Pons (tissue), 1 donor: ENCODE measurements at places on chromosomes 12 and 14.

GRCh38 chr12:87311206-87311605 is 718.0 kb downstream of the C12orf50 start:
- peak; percentile 15 for DNase-seq

GRCh38 chr12:124537525-124538193 is 29.8 kb downstream of the NCOR2 start:
- peak; percentile 86 for DNase-seq

DNA sequence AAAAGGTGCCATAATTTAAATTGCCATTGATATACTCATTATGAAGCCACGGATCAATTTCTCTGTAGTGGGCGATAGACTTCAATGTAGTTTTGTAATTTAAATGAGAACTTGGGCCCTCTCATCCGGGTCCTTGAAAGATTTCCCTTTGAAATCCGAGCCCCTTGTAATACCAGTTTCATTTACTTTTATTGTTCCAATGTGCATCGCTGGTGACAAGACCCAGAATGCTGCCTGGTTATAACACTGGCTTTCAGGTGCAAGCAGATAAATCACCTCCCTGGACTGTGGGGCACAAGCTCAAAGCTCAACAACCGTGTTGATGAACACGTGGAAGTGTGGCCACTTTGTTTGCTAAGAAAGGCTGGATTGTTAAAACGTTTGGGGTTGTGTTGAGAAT is 68.9 kb upstream of the FZD10 start:
- DNase-seq: no peak

GRCh38 chr14:47596232-47596631 is 79.2 kb downstream of the MDGA2 start:
- DNase-seq: no peak

GRCh38 chr12:106297681-106298080 is 4.9 kb upstream of the TCP11L2 start:
- DNase-seq: no peak

DNA sequence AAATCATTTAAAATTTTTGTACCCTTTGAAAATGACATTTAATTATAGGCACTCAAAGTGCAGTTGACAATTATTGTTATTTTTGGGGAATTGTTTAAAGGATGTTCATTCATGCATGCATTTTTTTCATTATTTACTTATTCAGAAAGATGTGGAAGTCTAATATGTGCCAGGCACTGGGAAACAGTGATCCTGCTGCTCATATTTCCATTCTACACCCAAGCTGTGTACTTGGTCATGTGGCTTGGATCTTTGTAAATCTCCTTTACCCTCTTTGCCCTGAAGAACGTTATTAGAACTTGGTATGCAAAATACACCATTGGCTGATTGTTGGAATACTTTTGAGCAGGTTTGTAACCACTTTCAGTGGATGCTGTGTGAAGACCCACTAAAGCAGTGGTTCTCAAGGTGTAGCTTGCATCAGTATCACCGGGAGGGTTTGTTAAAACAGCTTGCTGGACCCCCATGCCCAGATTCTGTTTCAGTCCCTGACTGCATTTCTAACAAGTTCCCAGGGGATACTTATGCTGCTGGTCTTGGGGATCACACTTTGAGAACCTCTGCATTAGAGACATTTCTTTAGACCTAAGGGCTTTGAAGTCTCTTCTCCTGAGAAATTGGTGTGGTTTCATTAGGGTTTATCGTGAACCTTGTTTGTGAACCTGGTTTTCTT is 47.5 kb downstream of the PRKCH start:
- DNase-seq: no peak

GRCh38 chr12:6074979-6075585 is 49.4 kb downstream of the VWF start:
- DNase-seq: no peak

DNA sequence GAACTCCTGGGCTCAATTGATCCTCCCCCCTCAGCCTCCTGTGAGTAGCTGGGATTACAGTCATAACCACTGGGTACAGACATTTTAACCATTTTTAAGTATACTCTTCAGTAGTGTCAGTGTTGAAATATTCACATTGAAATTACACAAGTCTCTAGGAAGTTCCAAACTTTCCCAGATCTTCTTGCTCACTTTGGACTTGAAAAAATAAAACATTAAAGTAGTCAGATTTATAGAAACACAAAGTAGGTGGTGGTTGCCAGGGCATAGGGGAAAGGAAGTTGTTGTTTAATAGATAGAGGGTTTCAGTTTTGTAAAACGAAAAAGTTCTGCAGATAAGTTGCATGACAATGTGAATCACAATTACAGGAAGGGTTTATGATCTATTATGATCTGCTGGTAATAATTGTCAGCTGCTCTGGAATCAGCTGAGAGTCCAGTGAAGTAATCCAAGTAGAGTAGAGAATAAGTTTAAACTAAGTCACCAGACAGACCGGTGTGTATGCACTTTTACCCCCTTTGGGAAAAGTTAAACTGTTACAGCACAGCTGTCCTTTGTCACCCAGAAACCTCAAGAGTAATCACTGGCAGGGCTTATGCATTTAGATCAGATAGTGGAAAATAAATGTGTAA is 27.4 kb downstream of the PCNX1 start:
- no peak for DNase-seq

GRCh38 chr14:33285902-33286700 is 347.4 kb downstream of the NPAS3 start:
- peak; percentile 22 for DNase-seq

DNA sequence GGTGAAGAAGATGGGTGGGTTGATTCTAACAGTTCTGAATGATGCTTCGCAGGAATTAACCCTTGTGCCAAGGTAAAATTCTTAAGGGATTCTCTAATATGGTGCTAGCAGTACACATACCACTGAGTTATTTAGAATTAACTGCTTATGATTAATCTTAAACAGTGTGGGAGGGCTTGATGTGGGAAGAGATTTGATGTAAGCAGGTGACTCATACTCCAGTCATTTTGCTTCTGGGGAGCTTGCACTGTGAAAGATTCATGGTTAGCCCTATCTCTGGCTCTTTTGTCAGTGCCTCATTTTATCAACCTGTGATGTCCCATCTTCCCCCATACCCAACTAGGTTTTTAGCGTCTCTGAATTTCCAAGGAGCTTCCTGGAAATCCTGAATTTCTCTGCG is 83.8 kb downstream of the NRXN3 start:
- DNase-seq: no peak

GRCh38 chr12:102300824-102301461 is 103.3 kb upstream of the PMCH start:
- no peak for DNase-seq

GRCh38 chr14:103343164-103343879 is 9.3 kb downstream of the EIF5 start:
- no peak for DNase-seq

DNA sequence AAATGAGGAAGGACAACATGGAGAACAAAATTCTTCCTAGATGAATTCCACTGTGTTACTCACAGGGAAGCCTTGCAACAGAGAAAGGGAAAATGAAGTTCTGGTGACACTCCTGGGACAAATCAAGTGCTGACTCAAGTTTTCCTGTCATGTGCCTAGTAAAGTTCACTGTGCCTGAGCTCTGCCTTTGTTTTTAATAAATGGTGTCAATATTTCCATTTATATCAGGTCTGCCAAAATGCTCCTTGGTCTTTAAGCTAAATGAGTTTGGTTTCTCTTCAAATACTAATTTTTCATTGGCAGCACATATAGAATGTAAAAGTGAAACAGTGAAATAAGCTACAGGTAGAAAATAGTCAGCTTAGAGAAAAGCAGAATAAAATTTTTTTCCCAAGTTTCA is 33.0 kb downstream of the HIGD1C start:
- peak; percentile 59 for DNase-seq

DNA sequence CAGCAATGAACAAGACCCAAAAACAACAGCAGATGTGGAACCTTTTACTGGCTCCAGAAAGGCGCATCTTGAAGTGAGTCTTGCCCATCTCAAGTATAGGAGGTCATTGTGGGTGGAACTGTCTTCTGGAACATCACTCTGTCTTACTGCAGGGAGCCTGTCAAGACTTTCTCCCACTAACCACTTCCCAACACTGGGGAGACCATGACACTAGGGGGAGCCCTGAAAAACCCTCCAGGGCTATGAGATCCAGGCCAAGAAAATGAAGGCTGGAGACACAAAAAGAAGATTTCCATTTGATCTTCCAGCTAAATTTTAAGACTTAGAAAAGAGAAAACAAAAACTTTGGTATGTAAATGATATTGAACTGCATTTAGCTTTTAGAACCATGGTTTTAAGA is 13.5 kb upstream of the ATG14 start:
- DNase-seq: no peak

DNA sequence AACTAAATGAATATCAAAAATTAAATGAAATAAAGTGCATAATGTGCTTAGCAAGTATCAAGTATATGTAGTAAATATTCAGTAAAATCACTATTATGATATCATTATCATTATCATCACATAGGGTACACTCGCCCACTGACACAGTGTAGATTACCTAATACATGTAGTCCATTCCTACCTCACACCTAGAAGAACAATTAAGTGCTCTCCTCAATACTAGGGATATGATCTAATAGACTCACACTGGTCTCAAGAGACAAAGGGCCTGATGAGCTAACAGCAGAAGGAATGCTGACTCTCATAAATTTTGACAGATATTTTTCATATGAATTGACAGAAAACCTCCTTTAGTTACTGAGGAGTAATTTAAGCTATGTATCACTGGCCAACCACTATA is 29.1 kb downstream of the FSCB start:
- no peak for DNase-seq

DNA sequence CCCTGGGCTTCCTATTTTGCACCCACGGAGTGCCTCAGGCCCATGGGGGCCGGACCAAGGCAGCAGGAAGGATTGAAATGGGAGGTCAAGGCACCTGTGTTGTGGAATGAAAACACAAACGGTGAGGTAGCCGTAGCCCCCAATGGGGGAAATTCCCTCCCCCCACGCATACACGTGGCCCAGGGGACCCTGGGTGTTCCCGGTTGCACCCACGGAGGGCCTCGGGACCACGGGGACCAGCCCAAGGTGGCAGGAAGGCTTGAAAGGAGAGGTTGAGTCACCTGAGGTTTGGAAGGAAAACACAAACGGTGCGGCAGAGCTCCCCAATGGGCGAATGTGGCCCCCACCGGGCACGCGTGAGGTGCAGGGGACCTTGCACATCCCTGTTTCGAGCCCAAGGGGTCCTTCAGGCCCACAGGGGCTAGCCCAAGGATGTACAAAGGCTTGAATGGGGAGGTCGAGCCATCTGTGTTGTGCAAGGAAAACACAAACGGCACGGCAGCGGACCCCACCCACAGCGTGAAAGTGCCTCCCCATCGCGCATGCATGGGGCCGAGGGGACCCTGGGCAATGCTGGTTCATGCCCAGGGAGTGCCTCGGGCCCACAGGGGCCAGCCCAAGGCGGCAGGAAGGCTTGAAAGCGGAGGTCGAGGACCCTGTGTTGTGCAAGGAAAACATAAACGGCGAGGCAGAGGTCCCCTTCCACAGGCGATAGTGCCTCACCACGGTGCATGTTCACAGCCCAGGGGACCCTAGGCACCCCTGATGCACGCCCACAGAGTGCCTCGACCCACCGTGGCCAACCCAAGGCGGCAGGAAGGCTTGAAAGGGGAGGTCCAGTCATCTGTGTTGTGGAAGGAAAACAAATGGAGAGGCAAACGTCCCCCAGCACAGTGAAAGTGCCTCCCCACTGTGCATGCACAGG is 376.7 kb downstream of the ALG10 start:
- DNase-seq: no peak

GRCh38 chr14:61418746-61419145 is 97.4 kb downstream of the PRKCH start:
- peak; percentile 38 for DNase-seq

DNA sequence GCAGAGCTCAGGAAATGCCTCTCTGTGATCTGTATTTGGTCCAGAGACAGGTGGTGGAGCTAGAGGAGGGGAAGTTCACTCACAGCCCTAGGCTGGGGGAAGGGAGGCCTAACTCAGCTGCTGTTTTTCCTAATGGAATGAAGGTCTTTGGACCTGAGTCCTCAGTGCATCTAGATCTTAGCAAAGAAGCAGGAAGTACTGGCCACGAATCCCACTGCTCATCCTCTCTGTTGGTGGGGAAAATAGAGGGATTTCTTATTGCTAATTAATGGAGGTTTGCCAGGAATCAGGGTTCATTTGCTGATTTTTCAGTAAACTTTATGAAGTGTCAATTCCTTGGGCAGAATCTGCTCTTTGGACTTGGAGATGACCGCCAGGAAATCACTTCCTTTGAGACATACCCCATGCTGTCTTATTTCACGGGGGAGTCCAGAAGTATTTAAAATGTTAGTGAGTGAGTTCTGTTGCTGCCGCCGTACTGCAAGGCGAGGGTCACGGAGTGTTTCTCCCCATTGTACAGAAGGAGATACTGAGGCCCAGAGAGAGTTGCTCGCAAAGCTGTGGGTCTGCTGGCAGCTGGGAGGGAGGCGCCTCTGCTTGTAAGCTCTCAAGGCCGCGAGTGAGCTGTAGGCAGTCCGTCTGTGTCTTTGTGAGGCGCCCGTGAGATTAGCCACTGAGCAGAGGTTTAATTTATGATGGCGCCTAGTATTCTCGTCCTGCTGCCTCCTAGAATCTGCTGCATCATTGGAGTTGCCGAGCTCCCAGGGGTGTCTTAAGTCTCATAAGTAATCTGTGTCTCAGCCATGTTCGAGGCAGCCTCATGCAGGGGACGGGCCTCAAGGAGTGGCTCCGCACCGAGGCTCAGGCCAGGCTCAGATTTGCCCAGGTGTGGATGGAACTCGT is 88.2 kb downstream of the TSPAN9 start:
- DNase-seq: no peak

GRCh38 chr14:50528000-50528399 is 4.4 kb downstream of the MAP4K5 start:
- DNase-seq: no peak

- DNase-seq: no peak
Measured at GRCh38 chr12:132603240-132604150, 6.9 kb downstream of the LRCOL1 start.

- DNase-seq: no peak
Measured at GRCh38 chr14:89212386-89213235, 204.4 kb downstream of the FOXN3 start.

DNA sequence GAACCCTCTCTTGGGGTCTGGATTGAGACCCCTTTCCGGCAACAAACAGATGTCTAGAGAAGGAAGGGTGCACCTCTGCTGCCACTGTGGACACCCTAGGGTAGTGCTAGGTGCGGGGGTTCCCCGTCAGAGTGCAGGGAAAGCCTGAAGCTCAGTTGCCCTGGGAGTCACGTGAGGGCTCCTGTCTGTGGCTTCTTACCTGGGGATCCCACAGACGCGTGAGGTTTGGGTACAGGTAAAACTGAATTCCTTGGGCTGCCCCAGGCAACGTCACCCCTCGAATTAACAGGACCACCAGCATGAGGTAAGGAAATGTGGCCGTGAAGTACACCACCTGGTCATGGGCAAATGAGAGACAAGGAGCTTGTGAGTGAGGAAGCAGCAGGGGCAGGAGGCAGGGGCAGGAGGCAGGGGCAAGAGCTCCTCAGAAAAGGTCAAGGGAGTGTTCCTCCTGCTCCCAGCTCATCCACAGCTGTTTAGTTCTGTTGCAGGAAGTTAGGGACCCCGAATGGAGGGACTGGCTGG is 21.0 kb upstream of the SLC6A12 start:
- no peak for DNase-seq

GRCh38 chr12:116060764-116061163 is 216.7 kb downstream of the MED13L start:
- no peak for DNase-seq
